ENCODE measurements at places on chromosomes 11 and 22.

GRCh38 chr11:14075118-14076078, 112.9 kb downstream of the SPON1 start:
- DNase-seq: peak; percentile 12

GRCh38 chr11:85377901-85378300, 249.2 kb downstream of the DLG2 start:
- DNase-seq: no peak

GRCh38 chr11:88068848-88069554, 106.2 kb downstream of the RAB38 start:
- DNase-seq: no peak

DNA sequence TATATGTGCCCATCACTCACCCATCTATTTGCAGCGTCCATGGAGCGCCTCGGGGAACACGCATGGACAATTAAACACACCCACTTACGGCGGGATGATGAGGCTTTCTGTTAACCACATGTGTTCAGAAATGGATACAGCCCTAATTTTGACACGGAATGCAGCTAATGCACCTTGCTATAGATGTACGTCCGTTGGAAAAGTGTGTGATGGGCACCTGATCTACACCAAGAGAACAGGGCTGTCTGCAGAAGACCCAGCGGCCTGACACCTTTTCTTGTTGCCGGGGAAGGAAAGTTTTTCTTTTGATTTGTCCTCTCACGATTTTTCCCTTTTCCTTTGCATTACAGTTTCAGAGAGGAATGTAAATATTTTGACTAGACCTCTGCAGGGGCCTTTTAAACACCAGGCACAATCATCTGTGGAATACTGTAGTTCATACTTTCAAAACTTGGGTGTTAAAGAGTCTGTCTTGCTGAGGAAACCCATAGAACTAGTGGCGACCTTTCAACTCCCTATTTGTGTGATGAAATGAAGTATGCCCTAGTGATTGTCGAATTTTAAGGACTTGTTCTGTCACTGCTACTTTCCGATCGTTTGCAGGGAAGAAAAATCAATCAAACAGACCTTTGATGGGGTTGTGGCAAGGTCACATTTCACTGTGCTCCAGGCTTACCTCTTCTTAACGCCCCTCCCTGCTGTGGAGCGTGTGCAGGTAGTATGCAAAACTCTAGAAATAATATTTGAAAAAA, 16.5 kb upstream of the PAX6 start:
- no peak for DNase-seq

GRCh38 chr11:120272303-120272702, 32.4 kb downstream of the POU2F3 start:
- DNase-seq: no peak
